ENCODE measurements at places on chromosomes 4 and X.

- DNase-seq, result no peak
Measured at GRCh38 chr4:77821775-77822174, 2.6 kb upstream of the CNOT6L start.

DNA sequence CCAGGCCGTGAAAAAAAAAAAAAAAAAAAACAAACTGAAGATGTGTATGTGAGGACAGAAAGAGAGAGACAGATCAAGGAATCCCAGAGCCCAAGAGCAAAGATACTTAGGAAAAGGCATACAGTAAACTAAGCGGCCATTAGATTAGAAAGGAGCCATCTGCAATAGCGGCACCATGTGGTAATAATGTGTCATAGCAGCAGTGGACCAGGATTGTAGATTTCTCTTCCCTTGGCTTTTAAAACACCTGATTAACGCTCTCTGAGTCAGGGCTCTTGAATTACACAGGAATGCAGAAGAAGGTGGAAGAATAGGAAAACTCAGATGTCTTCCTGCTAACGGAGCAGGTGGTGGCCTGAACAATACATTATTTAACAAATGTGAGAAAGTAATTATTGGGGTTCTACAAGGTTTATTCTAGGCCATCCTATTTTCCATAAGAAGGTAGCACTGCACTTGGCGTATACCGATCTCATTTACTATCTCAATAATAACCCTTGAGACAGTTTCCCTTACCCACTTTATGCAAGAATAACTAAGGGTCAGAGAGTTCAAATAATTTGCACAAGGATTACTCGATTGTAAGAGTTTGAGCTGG, 182.7 kb downstream of the KCNIP4 start:
- no peak for DNase-seq

DNA sequence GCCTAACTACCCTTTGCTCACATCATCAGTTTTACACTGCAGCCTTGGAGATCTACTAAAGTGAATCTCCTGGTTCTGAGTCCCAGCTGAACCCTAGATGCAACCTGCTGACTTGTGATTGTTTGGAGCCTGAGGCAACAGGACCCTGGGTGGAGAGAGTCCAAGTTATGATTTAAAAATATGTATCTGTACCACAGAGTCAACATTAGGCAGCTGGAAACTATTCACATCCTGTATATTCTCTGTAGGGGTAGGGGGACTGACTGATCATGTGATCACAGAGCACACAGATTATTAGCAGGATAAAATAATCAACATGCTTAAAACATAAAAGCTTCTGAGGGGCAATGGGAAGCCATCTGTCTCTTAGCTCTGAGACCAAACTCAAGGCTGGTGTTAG, 52.1 kb downstream of the CT47B1 start:
- DNase-seq, result no peak

DNA sequence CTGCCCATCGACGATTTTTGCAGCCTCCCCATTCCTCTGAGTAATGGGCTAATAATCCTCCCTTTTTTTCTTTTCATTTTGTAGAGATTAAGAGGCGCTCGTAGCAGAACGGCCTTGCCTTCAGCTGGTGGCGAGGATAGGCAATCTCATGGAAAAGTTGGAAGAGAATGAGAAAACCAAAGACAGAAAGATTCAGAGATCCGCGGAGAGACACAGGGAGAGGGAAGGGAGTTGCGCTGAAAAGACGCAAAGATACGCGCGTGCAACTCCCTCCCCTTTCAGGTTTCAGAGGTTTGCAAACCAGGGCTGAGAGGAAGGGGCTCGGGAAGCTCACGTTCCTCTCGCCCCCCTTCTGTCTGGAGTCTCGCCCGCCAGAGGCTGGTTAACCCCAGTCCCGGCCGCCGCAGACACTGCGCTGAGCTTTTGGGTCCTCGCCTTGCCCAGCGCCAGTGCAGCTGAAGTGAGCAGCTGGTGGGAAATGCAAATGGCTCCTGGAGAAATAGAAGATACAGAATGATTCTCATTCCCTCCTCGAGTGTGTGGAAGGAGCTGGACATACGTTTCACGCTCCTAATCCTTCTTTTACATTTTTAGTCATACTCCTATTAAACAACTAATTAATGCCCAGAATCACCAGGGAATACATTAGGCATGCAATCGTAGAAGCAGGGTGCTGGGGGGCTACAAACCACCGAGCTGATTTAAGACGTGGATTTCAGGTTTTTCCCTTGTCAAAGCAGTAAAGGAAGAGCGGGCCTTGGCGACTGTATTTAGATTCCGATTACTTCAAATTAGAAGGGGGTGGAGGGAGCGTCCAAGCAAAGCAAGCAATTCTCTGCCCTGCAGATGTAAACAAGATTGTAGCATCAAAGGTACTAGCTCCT, 16.6 kb upstream of the PITX2 start:
- no peak for DNase-seq

DNA sequence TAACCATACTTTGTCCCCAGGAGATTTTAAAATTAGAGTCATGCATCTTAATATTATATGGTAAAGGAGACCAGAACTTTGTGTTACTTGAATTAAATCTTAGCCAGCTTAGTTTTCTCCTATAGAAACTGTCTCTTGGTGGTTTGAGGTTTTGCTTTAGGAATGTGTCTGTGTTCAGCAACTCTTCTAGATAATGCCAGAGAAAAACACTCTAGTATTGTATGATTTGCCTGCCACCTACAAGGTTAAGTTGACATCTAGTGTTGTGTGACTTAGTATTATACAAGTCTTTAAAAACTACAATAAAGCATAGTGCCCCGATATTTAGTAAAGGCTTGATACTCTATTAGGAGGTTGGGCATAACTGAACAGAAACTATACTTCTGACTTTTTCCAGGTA, 2.1 kb downstream of the UGT8 start:
- DNase-seq, result no peak

DNA sequence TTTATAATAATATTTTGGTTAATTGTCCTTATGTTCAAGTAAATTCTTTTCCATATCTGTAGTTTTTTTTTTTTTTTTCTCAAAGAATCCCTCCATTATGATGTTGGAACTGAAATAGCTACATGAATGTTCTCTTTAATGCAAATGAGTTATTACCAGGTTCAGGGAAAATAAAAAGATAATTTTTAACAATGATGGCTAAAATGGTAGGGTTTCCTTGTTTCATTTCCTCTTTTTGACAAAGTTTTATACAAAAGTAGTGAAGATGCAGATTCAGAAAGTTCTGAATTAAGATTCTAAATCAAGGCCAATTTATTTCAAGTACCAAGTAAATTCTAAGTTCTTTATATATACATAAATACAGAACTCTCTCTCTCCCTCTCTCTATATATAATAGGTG, 779.0 kb upstream of the INTU start:
- no peak for DNase-seq

- DNase-seq, result no peak
Measured at GRCh38 chr4:117984366-117984680, 50.0 kb upstream of the NDST3 start.

GRCh38 chr4:168981460-168981859, 28.6 kb downstream of the CBR4 start:
- no peak for DNase-seq

DNA sequence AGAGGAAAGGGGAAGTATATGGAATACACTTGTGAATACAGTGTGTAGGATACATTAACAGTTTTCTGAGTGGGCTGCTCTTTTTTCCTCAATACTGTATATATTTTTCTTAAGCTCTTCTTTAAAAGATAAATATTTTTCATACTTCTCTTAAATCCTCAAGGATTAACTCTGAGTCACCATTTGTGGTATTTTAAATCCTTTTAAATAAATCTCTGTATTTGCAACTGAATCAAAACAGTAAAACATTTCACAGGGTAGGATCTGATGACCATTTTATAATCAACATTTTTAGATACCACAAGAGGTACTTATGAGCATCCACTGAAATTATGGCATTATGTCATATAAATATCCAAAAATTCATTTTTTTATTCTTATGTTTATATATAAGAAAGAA, 87.6 kb downstream of the GAB1 start:
- DNase-seq, result no peak

- no peak for DNase-seq
Measured at GRCh38 chr4:147015491-147015890, 69.8 kb upstream of the TTC29 start.

DNA sequence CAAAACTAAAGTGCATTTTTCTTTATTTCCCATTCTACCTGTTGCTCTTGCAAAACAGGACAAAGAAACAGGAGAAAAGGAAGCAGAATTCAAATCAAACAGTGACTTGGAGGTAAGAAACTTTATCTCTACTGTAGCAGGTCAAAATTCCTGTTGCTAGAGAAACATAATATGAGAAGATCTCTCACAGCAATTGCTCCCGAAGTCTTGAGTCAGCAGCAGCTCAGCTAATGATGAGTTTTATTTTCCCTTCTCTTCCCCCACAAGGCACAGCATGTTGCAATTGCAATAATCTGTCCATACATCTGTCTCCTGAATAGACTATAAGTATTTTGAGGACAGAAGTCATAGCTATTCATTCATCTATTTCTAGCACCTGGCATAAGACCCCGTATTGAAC, 112.7 kb downstream of the CLNK start:
- no peak for DNase-seq

- DNase-seq, result no peak
Measured at GRCh38 chrX:155334486-155335336, at the start of gene CLIC2. TSS of gene CLIC2 (minus strand) at chrX:155334614. CDS start at chrX:155334427, 187 bp downstream.

DNA sequence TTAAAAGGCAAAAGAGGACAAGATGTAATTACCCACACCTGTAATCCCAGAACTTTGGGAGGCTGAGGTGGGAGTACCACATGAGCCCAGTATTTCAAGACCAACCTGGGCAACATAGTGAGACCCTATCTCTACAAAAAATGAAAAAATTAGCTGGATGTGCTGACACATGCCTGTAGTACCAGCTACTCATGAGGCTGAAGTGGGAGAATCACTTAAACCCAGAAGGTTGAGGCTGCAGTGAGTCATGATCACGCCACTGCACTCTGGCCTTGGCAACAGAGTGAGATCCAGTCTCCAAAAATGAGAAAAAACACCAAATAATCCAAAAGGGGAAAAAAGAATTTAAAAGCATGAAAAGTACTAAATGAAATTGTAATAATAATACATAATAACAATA, 30.8 kb downstream of the NR0B1 start:
- no peak for DNase-seq

DNA sequence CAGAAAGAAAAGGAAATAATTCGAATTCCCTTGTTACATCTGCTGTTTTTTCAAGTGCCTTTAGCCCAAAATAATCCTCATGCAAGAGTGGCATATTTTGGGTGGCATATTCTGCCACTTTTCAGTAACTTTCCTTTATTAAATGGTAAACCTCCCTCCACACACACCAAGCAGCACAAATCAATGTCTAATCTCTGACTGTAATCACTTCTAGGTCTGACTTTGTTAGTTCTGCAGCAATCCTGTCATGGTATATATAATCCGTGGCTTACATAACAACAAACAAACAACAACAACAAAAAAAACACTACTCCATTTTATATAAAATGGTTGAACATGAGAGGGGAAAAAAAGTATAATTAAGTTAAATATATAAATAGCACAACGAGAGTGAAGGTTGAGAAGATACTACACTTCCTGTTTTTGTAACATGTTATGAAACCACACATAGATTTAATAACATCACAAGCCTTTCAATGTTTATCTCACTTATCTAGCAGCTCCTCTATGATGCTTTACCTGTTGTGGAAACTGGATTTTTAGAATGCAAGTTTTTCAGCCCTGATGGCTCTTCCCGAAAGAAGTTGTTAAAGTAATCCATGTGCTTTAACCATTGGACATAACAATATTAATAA, 715.4 kb downstream of the GRXCR1 start:
- no peak for DNase-seq

DNA sequence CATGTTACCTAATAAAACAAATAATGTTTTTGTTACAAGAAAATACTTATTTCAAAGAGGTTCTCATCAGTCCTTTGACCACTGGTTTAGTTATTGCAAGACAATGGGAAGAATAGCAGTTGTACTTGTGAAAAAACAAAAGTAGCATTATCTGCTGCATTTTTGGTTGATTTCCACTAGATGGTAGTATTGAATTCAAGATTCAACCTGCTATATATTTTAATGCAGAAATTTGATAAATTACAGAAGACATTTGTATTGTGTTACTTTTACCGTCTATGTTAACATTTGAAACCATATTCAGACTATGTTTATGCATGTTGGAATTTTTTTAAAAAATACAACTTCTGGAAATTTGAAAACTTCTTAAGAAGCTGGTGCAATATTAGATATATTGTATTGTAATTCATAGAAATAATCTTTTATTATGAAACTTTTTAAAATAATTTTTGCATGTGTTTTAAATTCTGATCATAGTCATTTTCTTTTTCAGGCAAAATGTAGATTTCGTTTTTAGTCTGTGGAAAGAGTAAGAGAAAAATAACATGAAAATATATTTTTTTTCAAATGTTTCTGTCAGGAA, 56.4 kb downstream of the SPCS3 start:
- no peak for DNase-seq

DNA sequence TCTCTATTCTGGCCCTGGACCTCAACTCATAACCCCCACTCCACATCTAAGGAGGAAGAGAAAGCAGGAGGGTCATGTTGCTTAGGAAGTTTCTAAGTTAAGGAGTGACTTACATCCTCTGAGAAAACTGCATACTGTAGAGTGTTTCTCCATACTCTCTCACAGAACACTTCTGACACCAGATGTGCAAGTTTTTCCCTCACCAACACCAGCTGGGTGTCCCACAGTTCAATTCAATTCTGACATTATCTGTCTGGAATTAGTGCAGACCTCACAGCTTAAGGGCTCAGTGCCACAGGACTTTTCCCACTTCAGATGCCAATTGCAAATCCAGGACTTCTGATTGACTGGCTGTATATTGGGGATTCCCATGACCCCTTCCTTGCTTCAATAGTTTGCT, 89.0 kb upstream of the SFRP2 start:
- no peak for DNase-seq

DNA sequence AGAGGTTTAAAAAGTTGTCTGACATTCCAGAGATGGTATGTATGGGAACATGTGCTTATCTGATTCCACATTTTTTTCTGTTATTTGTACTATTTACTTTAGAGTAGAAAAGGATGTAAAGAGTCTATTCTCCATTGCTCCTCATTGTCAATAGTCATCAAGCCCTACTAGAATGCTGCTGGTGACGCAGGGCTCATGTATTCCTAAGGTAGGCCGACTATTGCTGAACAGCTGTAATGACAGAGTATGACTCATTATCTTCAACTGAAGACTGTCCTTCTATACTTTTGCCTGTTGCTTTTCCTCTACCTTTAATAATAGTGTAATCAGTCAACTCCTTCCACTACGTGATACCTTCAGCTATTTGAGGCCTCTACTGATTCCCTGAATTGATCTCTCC, 509.1 kb upstream of the NR3C2 start:
- no peak for DNase-seq

DNA sequence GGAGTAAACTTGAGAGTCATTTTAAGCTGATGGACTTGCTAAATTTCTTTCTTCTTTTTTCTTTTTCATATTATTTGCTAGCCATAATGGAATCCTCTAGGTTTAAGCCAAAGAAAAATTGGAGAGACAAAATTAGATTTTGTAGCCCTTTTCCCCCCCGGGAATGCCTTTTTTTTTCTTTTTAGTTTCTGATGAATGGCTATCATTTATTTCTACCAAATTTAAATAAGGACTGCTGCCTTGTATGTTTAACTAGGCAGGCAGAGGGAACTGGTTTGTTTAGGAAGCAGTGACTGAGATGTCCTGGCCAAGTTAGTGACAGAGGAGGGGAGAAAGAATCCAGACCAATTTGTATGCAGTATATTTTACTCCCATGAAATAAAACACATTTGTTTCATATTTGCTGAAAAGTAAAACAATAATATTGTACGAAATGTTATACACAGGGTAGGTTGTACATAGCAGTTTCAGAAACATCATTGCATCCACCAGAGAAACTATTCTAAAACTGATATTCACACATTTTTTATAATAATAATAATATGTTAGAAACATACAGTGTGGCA, 5.7 kb downstream of the PITX2 start:
- no peak for DNase-seq
